DMS79 treated with DMSO at 0.1 percent for 48 hours (cell line): ENCODE measurements at places on chromosomes 11 and 22.

GRCh38 chr22:40818192-40818746, 877 bp downstream of the SLC25A17 start:
- no peak for DNase-seq

GRCh38 chr11:35458846-35459245, 39.5 kb upstream of the SLC1A2 start:
- no peak for DNase-seq

GRCh38 chr11:111358038-111359001, 20.8 kb downstream of the POU2AF1 start:
- no peak for DNase-seq

DNA sequence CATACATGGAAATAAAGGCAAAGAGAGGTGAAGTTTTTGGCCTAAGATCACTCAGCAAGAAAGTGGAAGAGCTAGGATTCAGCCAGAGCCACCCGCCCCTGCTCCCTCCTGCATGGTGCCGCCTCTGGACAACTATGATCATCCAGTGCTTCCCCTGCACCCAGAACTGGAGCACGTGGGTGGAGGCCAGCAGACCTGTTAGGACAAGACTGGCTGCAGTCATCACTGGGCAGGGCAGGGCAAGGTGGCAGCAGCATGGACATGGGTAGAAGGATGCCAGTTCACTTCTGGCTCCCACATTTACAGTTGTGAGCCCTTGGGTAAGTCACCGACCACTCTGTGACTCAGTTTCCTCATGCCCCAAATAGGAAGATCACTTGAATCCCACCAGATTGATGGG, 131.0 kb downstream of the FBXO7 start:
- no peak for DNase-seq

DNA sequence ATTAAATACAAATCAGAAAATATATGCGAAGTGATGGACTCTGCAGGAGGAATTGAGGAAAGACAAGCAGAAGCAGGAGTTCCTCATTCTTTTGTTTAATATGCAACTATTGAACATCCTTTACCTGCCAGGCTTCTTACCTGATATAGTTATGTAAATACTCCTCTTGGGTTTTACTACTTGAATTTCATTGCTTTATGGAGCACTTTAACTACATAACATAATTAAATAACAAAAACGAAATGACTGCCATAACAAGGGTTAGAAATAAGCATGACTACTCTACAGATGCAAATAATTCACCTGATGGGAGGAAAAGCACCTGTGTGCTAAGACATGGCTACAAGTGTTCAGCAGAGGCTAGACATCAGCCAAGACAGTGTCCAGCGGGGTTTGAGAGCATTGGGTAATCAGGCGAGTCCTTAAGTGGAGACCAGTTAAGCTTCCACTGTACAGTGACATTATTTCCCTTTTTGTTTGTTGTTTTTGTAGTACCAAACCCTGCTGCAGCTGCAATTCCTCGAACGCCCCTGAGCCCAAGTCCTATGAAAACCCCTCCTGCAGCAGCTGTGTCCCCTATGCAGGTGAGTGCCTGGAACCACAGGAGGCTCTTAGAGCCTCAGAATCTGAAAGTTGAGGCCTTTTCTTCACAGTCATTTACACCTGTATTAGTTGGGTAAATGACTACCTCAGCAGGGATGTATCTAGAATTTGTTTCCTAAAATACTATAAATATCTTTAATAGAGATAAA, 67.4 kb downstream of the SPECC1L start:
- peak; percentile 20 for DNase-seq

GRCh38 chr11:76245720-76246119, 39.4 kb upstream of the WNT11 start:
- no peak for DNase-seq

DNA sequence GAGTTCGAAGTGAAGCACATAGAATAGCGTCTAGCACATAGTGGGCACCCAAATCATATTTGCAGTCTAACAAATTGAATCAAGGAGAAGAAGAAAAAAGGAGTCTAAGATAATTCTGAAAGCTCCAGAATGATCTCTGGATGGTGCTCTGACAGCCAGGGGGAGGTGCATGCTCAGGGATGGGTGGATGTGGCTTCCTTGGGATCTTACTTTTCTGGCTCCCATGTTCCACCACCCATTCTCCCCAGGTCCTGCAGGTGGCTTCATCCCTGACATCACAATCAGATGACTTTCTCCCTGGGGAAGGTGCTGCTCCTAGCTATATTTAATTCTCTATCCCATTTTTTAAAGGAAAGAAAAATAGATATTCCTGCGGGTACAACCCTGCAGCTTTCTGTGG, 381.9 kb downstream of the CADM1 start:
- no peak for DNase-seq

GRCh38 chr11:66749091-66749490, 20.1 kb upstream of the SPTBN2 start:
- DNase-seq, result peak; percentile 98

DNA sequence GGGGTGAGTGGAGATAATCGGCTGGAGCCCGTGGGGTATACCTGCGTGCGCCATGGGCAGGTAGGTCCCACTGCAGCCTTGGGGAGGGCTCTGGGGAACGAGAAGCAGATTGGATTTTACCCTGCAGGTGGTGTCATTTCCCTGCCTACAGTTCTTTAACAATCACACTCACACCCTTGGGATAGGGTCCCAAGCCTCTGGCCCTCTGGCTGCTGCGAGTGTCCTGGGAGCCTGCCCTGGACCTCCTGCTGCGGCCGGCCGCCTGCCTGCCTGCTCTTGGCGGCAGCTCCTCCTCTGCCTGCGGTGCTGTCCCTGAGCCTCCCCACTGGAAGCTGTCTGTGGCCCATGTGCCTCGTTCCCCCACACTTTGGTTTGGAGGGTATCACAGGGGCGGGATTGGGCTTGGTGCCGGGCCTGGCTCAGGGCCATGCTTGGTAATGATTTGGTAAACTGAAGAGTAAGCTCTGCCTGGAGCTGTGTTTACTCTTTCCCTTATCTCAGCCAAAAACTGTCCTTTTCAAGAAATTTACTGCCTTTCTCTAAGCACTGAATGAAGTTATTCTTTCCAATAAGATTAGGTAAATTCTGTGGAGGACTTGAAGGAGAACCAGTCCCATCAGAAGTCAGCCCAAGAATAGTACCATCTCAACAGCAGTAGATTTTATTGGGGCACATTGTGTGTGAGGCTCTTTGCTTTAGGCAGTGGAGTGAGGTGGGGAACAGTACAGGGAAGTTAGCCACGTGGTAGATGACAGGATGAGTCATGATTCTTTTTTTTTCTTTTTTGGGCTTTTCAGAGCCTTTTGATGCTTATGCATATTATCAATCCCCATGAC, 53.7 kb downstream of the TBC1D22A start:
- DNase-seq, result no peak

- no peak for DNase-seq
Measured at GRCh38 chr11:108926841-108927577, 262.1 kb downstream of the DDX10 start.

GRCh38 chr22:30869667-30870395, 98.7 kb downstream of the MORC2 start:
- DNase-seq, result no peak

- DNase-seq, result no peak
Measured at GRCh38 chr11:65640483-65641296, 2.8 kb downstream of the SIPA1 start.

DNA sequence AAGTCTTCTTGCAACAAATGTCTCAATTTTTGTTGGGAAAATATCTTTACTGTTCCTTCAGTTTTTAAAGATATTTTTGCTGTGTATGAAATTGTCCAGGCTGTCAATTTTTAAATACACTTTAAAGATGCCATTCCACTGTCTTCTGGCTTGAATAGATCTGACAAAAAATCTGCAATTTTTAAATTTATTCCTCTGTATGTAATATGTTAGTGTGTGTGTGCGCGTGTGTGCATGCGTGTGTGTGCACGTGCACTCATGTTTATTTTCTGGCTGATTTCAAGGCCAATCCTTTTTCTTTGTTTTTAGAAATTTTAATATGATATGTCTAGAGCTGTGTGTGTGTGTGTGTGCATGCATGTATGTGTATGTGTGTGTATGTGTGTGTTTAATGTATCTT, 263.2 kb upstream of the SESN3 start:
- no peak for DNase-seq

DNA sequence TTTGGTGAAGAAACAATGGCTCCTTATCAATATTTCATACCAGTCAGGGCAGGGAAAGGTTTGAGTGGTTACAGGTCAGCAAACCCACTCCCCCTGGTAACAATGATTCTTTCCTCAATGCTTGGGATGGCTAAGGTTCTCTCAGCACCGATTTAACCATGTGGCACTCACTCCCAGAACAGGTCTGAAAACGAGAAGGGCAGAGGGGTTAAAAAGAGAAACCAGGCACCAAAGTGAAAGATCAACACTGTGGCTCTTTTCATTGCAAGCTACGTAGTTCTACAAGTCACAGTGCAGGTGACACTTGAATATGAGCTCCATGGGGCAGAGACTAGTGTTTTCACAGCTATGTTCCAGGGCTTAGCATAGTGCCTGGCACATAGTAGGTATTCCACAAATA, 132.4 kb downstream of the PLEKHA7 start:
- DNase-seq, result no peak

DNA sequence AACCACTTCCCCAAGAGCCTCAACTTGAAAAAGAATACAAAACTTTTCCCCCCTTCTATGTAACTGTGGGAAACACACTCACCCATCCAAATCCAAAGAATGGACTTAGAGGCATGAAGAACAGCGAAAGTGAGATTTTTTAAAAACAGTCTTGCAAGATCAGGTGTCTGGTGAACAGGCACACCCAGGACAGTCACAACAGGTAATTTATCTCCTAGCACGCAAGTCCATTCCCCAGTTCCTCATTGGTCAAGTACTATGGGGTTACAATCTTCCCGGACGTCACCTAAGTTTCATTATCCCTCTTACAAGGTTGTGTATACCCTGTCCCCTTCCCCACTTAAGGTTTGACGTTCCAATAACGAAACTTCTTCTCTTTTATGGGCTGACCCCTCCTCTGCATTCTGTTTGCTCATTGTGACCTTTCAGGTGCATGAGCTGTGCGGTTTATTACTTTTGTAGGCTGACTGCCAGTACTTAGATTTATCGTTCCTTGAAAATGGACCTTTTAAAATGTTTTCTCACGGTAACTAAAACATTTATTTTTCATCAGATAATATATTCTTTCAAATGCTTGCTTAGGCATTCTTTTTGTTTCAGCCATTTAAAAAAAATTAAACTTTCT, 1401.9 kb downstream of the FAM181B start:
- DNase-seq, result no peak

GRCh38 chr11:12404436-12404835, 27.1 kb downstream of the PARVA start:
- DNase-seq, result no peak

GRCh38 chr11:116791002-116791812, 472 bp downstream of the APOA5 start:
- DNase-seq, result no peak

DNA sequence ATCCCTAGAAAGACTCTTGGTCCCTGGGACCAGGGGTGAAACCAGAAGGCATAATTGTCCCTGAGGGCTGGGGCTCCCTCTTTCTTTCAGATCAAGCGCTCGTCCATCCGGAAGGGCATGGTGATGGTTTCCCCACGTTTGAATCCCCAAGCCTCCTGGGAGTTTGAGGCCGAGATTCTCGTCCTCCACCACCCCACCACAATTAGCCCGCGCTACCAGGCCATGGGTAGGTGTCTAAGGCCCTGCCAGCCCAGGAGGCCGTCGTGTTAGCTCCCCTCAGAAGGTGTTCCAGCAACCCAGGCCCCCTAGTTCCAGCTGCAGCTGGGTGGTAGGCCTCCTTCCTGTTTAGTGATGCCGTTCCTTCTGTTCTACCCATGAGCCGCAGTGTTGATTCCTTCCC, 21.4 kb downstream of the GTPBP1 start:
- no peak for DNase-seq

DNA sequence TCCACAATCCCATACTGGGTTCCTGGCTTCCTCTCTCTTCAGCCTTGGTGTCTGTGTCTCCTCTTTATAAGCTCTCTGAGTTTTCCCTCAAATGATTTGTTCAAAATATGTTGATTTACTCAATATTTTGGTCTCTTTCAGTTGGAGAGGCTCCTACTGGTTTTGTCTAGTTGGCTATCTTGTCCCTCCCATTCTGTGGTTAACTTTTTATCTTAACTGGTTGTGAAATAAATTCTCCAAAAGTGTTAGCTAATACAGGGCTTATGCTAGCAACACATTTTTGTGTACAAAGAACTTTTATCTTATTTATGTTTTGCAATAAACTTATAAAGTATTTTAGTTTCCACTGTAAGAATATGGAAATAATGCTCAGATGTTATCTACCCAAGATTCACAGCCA, 200.9 kb downstream of the AASDHPPT start:
- DNase-seq, result no peak

DNA sequence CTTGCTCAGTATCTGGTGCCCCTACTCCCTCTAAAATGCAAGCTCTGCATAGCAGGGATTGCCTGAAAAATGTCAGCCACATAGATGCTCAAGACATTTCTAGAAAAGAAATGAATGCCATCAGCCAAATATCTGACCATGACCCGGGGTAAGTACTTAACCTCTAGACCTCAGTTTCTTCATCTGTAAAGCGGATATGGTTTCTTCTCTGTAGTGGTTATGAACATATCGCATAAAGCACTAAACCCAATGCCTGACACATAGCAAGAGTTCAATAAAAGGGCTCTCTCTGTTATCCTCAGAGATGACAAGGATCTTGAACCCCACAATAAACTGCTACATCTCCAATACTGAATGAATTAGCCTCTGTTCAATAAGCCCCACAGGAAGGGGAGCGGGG, 122.6 kb downstream of the ABTB2 start:
- DNase-seq, result no peak

GRCh38 chr22:41305646-41306045, 4.3 kb downstream of the ZC3H7B start:
- no peak for DNase-seq

DNA sequence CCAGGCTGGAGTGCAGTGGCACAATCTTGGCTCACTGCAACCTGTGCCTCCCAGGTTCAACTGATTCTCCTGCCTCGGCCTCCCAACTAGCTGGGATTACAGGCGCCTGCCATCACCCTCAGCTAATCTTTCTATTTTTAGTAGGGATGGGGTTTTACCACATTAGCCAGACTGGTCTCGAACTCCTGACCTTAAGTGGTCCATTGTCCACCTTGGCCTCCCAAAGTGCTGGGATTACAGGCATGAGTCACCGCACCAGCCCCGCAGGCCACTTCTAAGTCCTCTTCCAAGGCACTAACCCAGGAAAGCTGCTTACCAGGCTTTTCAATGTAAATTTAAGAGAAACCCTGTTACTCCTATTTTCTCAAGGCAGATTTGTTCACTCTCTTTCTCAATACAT, 50.4 kb downstream of the DENND5A start:
- no peak for DNase-seq

DNA sequence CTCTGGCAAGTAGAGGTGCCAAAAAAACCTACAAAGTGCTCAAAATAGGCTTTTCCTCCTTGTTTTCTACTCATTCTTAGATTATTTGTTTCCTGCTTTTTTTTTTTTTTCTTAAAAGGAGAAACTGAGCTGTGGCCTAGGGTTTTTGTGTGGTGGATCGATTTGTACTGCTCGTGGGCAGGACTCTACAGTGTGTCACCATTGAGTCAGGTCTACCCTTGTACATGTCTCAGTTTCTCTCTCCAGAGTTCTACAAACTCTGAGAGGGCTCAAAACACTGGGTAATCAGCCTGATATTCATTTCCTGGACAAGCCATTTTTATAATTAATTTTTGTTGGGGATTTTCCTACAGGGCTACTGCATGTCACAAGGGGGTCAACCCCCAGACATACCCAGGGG, 5.2 kb upstream of the CASP4 start:
- no peak for DNase-seq
